Activated T-cell treated with anti-CD3 and anti-CD28 coated beads for 4 hours (primary cell): ENCODE measurements at places on chromosomes 1 and 21.
A peak's percentile ranks its signal among the peaks of the same experiment; 100 is the strongest.

DNA sequence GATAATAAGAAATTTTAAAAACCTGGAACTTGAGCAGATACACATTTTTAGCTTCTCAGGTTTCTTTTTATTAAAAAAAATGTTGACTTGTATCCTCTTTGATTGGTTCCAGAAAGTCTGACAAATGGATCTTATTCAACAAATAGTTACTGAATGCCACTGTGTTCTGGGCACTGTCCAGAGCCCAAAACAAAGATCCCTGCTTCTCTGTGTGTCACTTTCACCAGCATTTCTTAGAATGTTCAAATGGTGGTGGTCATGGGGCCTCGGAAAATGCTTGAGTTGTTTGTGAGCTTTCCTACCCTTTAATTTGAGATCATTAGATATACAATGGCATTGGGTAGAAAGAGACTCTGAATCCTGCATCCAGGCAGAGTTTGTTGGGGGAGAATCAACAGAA is 19.9 kb downstream of the ACTN2 start:
- no peak for DNase-seq

GRCh38 chr21:45098867-45099266 is 24.5 kb downstream of the ADARB1 start:
- no peak for DNase-seq

- DNase-seq, result no peak
Measured at GRCh38 chr1:181139631-181140061, 51.1 kb downstream of the IER5 start.

DNA sequence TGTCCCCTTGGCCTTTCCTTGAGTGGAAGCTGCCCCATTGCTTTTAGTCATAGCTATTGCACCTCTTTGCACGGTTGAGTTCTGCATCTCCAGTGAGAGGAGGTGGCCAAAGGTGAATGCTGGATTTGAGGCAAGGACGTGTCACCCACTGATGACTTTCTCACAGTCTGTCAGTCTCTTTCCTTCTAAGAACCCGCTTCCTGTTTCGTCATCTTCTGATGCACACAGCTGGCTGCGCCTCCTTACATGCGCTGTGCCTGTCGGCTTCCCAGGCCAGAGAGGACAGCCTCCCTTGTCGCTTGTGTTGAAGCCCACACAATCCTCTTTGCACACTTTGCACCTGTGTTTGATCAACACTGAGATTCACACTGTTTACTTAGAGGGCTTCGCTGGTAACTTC is 41.8 kb upstream of the PWP2 start:
- DNase-seq, result peak; percentile 70
